ENCODE measurements at places on chromosomes 2 and 18. TPM values are rescaled to one million over a fixed set of nuclear protein-coding genes. Genes with fewer than 3 reads are reported as not detected.

DNA sequence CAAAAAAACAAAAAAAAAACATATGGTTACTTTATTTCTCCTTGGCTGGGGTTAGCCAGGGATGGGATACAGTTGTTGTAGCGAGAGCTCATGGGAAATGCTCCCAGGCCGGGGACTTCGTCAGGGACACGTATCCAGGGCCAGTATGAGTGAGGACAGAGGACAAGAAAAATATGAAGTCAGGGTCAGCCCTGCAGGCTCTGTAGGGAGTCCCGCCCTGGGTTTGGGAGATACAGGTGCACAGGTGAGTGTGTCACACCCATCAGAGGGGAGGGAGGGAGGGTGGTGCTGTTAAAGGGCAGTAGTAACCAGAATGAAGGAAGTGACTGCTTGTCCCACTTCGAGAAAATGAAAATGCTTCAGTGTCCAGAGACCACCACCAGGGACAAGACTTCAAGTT is 55.6 kb upstream of the RBM44 start:
- DNase-seq = no peak

GRCh38 chr2:197620133-197620532 is 55.3 kb downstream of the RFTN2 start:
- DNase-seq = no peak

GRCh38 chr2:28357055-28357454 is 35.6 kb upstream of the FOSL2 start:
- no peak for DNase-seq

- DNase-seq = no peak
These were observed 67.6 kb downstream of the AGAP1 start for GRCh38 chr2:235561450-235561849.

GRCh38 chr2:133824869-133825268 is 256.6 kb upstream of the NCKAP5 start:
- DNase-seq = no peak

DNA sequence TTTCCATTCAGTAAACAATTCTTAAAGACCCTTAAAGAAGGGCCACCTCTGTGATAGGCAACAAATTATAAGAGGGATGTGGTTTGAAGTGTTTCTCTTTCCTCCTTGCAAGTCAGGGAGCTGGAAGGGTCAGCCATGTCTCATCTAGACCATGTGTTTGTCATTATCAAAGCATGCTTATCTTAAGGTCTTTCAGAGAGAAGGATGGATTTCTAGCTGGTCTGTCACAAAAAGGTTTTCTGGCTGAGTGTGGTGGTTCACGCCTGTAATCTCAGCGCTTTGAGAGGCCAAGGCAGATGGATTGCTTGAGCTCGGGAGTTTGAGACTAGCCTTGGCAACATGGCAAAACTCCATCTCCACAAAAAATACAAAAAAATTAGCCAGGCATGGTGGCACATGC is 59.2 kb upstream of the PEX13 start:
- DNase-seq = peak; percentile 39

DNA sequence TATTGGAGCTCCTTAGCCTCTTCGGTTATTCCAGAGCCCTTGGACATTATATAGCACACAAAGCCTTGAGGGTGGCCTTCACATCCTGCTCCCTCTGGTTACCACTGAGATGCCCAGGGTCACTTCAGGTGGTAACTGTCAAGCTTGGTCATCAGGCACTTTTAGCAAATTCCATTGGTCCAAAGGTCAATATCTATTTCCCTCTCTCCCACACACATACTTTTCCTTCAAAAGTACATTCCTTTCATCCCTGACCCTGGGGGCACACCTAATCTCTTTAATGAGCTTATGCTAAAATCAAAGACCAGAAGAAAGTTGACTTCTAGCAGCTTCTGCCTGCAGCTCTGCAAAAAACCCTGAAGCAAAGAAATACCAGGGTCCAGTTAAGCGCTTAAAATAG is 172.0 kb upstream of the NRP2 start:
- no peak for DNase-seq

DNA sequence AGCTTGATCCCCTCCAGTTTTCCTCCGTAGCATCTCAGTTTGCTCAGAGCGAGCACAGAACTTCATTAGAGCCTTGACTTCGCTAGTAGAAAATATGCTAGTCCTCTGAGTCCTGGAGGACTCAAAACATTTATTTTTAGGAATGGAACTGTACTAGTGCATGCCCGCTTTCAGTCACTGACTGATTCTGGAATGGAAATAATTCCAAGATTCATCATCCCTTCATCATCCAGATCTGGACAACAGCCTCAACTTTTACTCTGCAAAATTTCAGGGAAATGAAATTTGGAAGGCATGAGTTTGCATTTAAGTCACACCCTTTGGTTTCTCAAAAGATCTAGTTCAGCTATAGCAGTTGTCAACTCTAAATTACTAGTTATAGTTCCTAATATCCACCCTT is 304.6 kb downstream of the XIRP2 start:
- DNase-seq = peak; percentile 76

- DNase-seq = no peak
These were observed 48.8 kb downstream of the TMEM163 start for GRCh38 chr2:134669731-134670669.

DNA sequence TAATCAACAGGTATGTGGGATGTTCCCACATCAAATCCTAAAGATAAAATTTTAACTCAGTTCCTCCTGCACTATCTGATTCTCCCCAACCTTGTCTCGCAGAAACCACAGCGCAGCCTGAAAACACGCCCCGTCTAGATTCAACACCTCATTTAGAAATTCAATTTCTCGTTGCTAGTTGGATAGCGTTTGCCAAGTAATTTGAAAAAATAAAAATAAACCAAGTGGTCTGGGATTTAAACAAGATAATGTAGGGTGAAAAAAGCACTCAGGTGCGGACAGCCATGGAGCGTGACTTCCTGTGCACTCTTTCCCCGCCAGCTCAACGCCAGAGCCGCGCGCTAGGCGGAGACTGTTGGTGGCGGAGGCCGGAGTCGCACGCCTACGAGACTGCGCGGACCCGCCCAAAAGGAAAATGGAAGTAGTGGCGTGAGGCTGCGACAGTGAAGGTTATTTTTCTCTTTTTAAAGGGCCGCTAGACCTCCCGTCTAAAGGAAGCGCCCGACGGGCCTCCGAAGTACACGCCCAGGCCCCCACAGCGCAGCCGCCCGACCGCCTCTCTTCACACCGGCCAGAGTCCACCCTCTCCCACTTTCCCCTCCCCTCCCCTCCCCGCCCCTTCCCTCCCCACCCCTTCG is 615 bp upstream of the CCNT2 start:
- DNase-seq = no peak

- no peak for DNase-seq
These were observed 168.9 kb downstream of the ANTXR1 start for GRCh38 chr2:69181806-69182427.

GRCh38 chr2:86097913-86098312 is 7.8 kb downstream of the POLR1A start:
- no peak for DNase-seq

DNA sequence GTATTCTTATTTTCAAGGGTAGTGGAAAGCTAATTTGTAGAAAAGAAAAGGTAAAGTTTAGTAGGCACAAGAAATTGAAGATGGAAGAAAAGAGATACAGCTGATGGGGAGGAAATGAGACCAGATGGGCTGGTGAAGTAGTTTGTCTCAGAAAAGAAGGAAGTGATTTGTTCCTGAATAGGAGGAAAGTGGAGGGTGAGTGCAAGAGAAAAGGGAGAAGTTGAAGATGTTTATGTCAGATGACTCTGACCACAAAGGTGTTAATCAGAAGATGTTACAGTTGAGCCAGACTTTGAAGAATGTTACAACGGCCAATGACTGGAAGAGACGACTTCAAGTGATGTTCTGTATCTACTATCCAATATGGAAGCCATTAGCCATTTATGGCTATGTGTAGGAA is 21.2 kb downstream of the ZSCAN30 start:
- DNase-seq = no peak

DNA sequence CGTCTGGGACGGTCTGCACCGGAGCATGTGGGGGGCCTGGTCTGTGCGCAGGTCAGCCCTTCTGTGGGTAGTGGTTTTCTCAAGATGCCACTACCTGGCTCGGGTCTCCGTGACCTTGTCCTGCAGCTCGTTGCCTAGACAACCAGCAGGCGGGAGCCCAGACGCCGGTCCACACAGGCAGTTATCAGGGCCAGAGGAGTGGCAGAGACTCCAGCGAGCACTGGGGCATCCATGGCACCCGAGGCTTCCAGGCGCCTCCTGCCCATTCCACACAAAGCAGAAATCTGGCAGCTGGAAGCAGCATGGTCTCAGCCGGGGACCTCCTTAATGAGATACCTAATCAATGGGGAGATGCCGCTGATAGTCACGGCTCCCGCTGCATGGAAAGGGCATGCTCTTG is 156.1 kb downstream of the FAM210A start:
- DNase-seq = no peak

DNA sequence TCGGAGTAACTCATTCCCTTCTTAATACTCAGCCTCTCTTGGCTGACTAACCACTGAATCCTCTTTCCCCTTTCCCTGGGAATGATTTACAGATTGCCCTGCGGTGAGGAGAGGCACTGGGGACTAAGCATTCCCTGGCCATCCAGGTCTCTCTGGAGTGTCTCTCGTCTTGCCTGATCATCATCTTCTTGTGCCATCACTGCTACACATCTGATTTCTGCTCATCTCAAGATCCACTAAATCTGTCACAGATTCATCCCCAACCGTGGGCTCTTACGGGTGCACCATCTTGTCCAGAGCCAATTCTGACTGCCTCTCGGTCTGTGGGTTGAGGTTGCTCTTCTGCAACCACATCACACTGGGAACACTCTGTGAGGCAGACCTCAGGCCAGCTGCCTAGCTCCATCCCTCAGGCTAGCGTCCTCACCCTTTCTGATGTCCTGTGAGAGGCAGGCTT is 12.0 kb downstream of the SFTPB start:
- DNase-seq = peak; percentile 86

DNA sequence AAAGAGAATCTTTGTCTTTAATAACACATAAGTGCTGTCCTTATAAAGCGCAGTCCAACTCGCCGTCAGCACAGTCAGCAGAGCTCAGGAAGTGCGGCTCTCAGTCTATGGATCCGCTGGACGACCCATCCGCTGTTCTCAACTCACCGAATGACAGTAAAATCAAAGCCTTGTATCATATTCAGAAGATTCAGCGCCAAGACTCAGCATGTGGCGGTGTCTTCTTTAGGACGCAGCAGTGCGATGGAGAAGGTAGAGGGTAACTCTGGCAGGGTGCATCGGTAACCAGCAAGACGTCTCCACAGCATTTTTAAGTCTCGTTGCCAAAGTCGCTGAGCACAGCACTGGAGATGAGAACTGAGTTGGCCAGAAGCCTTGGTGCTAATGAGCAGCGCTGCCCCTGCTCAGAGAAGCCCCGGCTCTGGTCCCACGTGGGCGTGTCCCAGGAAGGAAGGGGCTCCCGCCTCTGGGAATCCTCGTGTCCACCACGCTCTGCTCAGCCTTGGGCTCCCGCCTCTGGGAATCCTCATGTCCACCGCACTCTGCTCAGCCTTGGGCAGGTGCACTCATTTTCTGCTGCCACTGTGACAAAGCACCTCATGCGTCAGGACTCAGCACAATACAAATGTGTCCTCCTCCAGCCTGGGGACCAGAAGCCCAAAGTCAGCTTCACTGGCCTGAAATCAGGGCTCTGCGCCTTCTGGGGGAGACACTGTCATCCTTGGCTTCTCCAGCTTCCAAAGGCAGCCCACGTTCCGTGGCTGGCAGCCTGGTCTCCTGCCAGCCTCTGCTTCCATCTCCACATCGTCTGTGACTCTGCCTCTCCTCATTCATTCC is 238.0 kb upstream of the SALL3 start:
- no peak for DNase-seq

DNA sequence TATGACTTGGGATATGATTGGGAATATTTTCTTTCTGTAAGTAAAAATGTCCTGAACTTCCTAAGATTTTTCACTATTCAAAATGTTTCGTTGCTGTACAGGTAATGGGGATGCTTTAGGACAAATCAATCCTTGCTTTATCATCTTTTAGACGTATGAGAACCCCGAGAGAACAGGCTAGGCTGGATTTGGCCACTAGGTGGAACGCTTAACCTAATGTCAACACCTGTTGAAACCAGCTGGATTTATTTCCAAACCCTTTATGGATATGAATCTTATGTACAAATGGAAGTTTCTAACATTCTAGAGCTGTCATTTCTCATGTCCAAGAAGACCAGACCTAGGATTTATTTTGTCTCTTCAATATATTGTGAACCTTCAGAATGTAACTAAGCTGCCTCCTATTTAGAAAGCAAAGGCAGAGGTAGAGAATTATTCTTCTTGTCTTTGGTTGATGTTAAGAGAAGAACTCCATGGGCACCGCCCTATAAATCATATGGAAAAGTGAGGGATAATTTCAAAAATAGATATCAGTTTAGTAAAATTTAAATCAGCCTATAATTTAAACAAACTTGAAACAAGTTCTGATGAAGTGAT is 96.7 kb downstream of the PMAIP1 start:
- DNase-seq = peak; percentile 52

DNA sequence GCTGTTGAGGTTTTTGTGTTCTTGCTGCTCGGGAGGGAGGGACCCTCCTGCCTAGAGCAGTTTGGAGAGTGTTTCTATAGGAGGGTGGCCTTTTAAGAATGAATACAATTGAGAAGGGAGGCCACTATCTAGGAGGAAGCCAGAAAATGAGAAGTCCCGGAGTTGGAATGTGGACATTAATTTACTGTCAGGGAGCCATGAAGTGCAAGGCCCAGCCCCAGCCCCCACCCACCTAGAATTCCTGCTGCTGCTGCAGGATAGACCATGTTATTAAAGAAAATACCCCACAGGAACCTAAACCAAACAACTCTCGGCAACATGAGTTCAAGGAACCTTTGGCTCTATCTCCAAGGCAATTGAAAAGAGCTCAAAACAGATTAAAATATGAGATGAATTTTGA is 46.0 kb downstream of the ZBTB7C start:
- DNase-seq = no peak

DNA sequence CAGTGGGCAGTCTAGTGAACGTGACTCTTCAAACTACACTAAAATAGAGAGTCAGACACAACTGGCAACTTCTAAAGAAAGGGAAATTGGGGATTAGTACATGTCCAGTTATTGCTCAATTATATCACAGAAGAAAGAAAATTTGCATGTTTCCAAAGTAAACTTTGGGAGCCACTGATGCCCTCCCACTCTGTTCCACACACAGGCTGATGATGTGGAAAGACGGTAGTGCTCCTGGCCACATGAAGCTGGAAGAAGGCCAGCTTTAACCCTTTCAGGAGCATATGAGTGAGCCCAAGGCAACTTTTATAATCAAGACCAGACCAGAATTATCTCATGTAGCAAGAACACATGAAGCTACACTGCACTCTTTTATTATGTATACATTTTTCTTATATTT is 141.0 kb downstream of the NR4A2 start:
- no peak for DNase-seq

Gene CYP26B1
- total RNA-seq = 0.21 TPM

Gene GPR35
- total RNA-seq = 0.12 TPM

Gene MEP1B
- total RNA-seq = not detected

Gene MARCHF4
- 48.9 TPM for total RNA-seq

Gene OXER1
- not detected for total RNA-seq

Gene RAB1A
- total RNA-seq = 206 TPM

Gene SLC20A1
- 191 TPM for total RNA-seq

Gene PLA2R1
- total RNA-seq = 3.0 TPM

Gene RGPD3
- 0.05 TPM for total RNA-seq

Gene KIF1A
- not detected for total RNA-seq

Gene GALR1
- not detected for total RNA-seq

Gene MC4R
- total RNA-seq = not detected

Gene INPP4A
- 17.8 TPM for total RNA-seq
